ENCODE measurements at places on chromosomes 3 and 15. TPM values are rescaled to one million over a fixed set of nuclear protein-coding genes. Genes with fewer than 3 reads are reported as not detected.

DNA sequence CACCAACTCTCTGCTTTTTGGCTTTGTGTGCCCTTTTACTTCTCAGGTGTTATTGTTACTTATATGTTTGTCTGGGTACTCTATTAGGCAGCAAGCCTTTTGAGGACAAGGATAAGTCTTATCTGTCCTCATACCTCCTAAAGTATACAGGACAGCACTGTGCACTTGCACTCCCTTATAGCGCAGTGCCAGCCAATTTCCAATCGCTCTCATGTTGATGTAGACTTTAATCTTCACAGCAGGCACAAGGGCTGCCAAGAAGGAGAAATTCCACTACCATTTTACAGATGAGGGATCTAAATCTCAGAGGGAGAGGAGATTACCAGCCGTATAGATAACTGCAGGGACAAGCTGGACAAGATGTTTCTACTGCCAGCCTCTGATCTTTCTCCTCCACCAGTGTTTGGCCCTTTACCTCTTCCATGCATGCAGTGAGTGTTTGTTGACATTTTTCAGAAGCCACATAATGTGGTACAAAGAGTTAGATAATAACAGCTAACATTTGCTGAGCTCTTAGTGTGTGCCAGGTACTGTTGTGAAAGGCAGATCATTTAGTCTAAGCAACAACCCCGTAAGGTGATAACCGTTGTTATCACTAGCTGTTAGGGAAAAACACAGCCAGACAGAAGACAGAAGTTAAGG, 30.1 kb downstream of the SST start:
- no peak for DNase-seq

Gene CTXN2
- total RNA-seq = not detected

Gene TMEM266
- 0.36 TPM for total RNA-seq

GRCh38 chr3:53495520-53496391, 1.3 kb downstream of the CACNA1D start:
- no peak for DNase-seq

Gene ROPN1
- not detected for total RNA-seq

- peak; percentile 46 for DNase-seq
Observed at GRCh38 chr15:30956216-30957124, 35.0 kb downstream of the MTMR10 start.

DNA sequence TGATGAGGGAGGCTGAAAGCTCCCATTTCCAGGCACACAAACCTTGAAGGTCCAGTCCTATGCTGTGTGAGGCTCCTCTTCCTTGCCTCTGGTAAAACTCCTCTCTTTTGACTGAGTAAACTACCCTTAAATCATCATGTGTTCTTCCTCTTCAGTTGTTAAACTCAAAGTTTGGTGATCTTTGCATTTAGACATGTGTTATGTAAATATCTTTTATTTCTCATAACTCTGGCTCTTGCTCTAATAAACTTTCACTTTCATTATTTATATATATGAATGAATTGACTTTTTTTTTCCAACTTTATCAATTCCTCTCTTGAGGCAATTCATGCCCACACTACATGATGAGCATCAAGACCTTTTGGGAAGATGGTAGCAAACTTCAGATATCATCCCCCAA, 26.6 kb downstream of the SUCNR1 start:
- no peak for DNase-seq

Gene CLDN1
- 35.6 TPM for total RNA-seq

Gene ZNF502
- 1.9 TPM for total RNA-seq

Gene CSPG4
- total RNA-seq = 26.9 TPM

Gene PDZRN3
- total RNA-seq = 19.8 TPM

- peak; percentile 0 for DNase-seq
Observed at GRCh38 chr15:93209690-93210445, 120.9 kb upstream of the RGMA start.

DNA sequence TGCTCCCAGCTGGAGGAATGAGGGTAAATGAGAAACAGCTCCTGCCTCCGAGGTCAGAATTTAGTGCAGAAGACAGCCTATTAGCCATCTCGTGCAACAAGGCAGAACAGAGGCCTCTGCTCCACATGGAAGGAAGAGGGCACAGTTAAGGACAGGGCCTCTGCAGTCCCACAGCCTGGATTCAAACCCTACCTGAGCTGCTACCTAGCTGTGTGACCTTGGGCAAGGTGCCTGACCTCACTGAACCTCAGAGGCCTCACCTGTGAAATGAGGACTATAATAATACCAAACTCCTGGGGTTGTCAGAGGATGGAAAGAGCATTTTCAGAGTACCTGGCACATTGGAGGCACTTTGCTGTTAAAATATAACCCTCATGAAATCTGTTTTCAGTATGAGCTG, 285.7 kb upstream of the CTNNB1 start:
- no peak for DNase-seq

GRCh38 chr15:40069178-40070165, 30.5 kb upstream of the SRP14 start:
- DNase-seq = no peak

Gene CCNB2
- 7.9 TPM for total RNA-seq

DNA sequence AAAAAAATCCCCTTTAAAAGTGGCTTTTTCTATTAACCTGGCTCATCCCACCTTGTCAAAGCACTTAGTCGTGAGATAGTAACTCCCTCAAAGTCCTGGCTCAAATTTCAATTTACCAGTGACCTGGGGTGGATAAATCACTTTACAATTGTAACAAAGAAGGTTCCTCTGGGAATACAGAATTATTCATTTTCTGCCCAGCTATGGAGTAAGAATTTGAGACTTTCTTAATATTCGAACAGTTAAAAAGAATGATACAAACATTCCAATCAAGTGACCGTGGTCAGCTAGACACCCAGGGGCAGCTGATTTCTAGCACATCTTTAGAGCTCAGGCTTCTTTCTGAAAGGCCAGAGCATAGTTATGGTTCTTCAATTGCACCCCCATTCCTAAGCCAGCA, 291.0 kb upstream of the TGFBR2 start:
- DNase-seq = no peak

DNA sequence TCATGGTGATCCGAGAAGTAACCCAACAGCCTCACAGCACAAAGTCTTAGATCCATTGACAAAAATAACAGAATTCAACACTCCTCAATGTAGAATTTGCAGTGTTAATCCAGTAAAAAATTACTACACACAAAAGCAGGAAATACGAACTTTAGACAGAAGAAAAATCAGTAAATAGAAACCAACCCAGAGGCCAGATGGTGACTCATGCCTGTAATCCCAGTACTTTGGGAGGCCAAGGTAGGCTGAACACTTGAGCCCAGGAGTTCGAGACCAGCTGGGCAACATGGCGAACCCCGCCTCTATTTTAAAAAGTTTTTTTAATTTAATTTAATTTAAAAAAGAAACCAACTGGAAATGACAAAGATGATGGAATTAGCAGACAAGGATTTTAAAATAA, 36.1 kb downstream of the SELENOT start:
- DNase-seq = no peak

Gene TRA2B
- total RNA-seq = 120 TPM

GRCh38 chr15:50774450-50774849, 8.9 kb upstream of the SPPL2A start:
- no peak for DNase-seq
